ENCODE measurements at places on chromosomes 16 and 17.
A peak's percentile ranks its signal among the peaks of the same experiment; 100 is the strongest.

- DNase-seq = no peak
Observed at GRCh38 chr16:65655802-65656201, 533.9 kb upstream of the CDH11 start.

- no peak for DNase-seq
Observed at GRCh38 chr17:35774499-35774898, 13.8 kb downstream of the C17orf50 start.

GRCh38 chr16:531494-532125 lies 4.1 kb downstream of the CAPN15 start:
- no peak for DNase-seq

- peak; percentile 47 for DNase-seq
Observed at GRCh38 chr17:6435968-6436367, 1.0 kb upstream of the AIPL1 start.

DNA sequence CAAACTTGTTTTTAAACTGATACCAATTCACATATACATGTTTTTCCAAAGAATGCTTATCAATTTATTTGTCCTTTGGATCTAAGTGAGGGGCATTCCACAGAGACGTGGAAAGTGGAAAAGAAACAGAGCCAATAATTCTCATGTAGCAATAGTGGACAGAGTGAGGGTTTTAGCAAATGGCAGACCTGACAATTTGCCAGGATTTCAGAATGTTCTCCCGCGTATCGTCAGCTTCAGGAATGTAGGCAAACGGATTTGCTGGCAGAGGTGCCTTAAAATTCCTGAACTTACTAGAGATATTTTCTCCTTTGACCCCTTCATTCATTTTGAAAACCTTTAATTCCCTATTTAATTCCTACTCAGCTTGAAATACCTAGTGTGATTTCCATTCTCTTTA lies 193.4 kb upstream of the CPHXL start:
- no peak for DNase-seq

- no peak for DNase-seq
Observed at GRCh38 chr17:42317266-42317845, 29.1 kb downstream of the STAT5A start.

DNA sequence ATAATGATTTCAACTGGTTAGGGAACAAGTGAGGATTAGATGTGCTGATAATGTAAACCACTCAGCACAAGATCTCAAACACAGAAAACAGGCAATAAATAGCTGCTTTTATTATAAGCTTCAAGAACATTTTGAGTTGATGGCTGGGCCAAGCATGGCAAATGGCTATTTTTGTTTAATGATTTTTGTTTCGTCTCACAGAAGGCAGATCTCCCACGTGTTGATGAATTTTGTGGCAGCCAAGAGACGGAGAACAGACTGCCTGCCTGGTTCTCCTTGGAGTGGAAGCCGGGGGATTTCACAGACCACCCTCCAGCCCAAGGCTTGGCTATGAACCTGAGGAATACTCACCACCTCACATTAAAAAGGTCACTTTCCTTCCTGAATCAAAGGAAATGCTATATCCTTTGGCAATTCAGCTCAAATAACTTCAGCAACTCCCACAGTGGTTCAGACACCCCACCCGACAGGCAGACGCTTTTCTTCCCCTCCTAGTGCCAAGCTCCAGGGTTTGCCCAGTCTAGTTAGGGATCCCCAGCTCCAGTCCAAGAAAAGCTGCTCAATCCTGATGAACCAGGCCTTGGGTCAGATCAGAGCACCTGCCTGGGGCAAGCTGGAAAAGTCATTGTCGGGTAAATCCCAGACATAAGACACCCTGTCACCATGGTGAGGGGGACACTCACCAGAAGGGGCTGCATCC lies 593.5 kb downstream of the TOX3 start:
- no peak for DNase-seq

GRCh38 chr17:39225959-39226683 lies 376 bp upstream of the STAC2 start:
- no peak for DNase-seq

DNA sequence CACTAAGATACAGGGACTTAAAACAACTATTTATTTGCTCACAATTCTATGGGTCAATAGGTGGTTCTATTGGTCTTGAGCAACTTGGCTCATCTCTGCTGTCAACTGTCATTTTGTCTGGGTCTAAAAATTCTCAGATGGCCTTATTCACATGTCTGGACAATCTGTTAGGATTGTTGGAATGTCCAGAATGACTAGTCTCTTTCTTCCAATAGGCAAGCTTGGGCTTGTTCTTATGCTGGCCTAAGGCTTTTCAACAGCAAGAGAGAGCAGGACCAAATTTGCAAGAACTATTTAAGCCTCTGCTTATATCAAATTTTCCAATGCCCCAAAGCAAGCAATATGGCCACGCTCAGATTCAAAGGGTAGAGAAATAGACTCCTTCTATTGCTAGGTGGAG lies 240.9 kb downstream of the KIF2B start:
- DNase-seq = no peak

DNA sequence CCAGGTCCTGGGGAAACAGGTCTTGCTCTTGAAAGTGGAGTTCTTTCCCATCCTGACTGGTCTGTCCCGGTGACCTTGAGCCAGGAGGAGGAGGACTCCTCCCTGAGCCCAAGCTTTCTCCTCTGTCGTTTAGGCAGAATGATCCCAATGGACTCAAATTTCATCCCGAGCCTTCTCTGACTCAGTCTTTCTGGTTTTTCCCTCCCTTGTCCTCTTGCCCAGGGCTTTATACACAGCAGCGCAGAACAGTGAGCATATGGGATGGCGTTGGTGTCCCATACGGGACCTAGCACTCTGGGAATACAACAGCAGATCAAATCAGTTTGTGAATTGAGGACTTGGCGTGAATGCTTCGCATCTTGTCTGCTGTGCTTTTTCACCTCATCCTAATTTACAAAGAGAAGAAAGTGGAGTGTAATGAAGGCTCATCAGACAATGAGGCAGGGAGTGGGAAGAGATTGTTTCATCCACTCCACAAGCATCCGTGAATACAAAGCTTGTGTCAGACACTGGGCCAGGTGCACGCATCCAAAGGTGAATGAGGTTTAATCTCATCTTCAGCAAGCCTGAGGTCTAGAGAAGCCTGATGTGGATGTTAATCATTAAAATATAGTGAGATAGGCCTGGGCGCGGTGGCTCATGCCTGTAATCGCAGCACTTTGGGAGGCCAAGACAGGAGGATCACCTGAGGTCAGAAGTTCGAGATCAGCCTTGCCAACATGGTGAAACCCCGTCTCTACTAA lies 1.1 kb upstream of the XYLT1 start:
- DNase-seq = no peak

- no peak for DNase-seq
Observed at GRCh38 chr17:54860617-54861470, 39.8 kb upstream of the TOM1L1 start.

DNA sequence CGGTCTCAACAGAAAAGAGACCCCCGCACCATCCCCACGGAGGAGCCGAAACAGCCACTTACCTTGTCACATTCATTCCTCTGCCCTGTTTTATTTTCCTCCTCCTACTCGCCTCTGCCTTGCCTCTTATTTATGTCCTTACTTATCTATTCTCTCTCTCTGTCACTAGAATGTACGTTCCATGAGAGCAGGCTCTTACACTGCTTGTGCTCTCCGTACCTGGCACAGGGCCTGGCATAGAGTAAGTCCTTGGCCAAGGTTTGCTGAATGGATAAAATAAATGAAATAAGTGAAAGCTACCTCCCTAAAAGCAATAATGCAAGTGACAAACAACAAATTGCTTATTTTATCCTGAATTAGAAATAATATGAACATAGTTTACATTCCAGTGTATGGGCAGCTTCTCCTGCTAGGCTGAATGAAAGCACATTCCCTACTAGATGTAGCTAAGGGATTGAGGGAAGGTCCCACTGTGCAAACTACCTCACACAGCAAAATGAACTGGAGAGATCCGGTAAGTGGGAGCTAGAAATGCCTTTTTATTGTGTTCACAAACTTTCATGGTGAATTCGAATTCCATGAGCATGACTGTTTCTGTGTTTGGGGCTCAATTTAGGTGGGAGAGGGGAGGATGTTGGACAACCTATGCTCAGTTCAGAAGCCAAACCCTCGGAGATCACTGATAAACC lies 173.1 kb downstream of the PARN start:
- DNase-seq = no peak

- DNase-seq = no peak
Observed at GRCh38 chr17:68821860-68822696, 133.1 kb downstream of the ABCA8 start.

- no peak for DNase-seq
Observed at GRCh38 chr16:64892835-64893785, 228.8 kb downstream of the CDH11 start.

GRCh38 chr17:48760411-48760810 lies 31.9 kb upstream of the HOXB13 start:
- no peak for DNase-seq

DNA sequence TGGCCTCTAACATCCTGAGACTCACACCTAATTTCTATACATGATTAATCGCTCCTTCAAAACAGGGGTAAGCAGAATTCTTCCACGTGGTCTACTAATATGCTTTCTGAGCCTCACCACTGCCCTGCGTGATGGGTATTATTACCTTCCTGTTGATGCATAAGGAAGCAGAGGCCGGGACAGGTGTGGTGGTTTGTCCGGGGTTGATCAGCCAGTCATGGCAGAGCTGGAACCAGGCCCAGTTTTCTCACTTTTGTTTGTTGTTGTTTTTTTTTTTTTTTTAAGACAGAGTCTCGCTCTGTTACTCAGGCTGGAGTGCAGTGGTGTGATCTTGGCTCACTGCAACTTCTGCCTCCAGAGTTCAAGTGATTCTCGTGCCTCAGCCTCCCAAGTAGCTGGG lies 31.2 kb downstream of the RNF135 start:
- no peak for DNase-seq

- no peak for DNase-seq
Observed at GRCh38 chr17:40192961-40193360, 15.7 kb downstream of the RAPGEFL1 start.

- DNase-seq = no peak
Observed at GRCh38 chr17:49480836-49481615, 14.1 kb upstream of the NGFR start.

- no peak for DNase-seq
Observed at GRCh38 chr17:69898601-69899000, 176.4 kb upstream of the KCNJ16 start.

DNA sequence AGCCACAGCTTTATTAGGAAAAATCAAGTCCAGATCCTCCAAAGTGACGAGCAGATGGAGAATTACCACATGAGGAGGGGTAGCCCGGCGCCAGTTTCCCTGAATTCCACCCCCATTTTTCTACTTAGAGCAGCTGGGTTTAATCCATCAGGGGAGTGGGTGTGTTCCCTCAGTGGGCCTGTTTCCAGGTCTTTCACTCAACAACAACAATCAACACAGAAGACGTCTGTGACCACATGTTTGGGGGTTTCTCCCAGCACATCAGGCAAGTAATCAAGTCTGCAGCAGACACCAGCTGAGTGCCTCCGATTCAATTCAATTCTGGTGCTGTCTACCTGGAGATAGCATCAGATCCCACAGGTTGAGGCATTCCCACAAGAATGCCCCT lies 6.8 kb downstream of the SLC6A2 start:
- no peak for DNase-seq

DNA sequence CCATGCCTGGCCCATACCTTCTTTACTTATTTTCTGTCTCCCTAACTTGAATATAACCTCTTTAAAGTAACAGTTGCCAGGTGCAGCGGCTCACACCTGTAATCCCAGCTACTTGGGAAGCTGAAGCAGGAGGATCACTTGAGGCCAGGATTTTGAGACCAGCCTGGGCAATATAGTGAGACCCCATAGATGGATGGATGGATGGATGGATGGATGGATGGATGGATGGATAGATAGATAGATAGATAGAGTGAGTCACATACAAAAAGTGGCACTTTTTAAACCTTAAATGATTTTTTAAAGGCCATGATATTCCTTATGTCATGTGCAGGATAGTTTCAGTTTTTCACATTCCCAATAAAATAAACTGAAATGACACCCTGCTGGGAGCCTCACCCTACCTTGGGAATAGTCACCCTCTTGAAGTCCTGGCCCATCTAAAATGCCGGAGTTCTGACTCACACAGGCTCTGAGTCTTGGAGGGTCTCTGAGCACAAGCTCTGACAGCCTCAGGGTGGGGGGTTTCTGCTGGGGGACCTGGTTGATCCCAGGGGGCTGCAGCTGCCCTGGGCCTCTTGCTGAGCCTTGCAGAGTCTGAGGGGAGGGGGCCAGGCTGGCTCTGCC lies 26.2 kb downstream of the CPNE2 start:
- no peak for DNase-seq

GRCh38 chr16:78259873-78260272 lies 160.4 kb downstream of the WWOX start:
- no peak for DNase-seq

- DNase-seq = no peak
Observed at GRCh38 chr17:15261258-15261801, 3.8 kb downstream of the PMP22 start.

- DNase-seq = no peak
Observed at GRCh38 chr16:88560714-88561484, 9.3 kb upstream of the ZC3H18 start.

DNA sequence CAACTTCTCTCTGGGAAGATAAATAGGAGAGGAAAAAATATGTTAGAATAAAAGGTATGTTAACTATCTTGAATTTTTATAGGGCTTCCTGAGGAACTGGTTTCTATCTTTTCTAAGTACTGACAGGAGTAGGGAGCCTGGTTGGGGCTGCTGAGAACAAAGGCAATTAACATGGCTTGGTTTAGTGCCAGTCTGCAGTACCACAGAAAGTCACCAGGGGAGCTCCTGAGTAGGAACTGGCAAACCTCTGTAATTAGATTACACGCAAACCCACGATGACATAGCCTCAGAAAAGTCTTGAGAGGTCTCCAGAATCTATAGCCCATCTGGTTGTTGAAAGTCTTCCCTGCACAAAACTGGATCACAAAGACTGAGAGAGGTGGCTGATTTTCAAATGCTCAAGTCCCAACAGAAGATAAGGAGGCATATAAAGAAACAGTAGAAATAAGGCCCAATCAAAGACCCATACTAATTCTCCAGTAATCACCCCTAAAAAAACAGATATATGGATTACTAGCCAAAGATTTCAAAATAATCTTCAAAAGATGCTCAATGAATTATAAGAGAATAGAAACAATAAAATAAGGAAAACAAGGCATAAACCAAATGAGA lies 11.7 kb upstream of the CNTNAP4 start:
- DNase-seq = no peak

GRCh38 chr17:31490671-31491375 lies 99.3 kb downstream of the RAB11FIP4 start:
- no peak for DNase-seq

- DNase-seq = no peak
Observed at GRCh38 chr16:85798901-85799496, 345 bp downstream of the EMC8 start.
